ENCODE measurements at places on chromosomes 4 and X.

DNA sequence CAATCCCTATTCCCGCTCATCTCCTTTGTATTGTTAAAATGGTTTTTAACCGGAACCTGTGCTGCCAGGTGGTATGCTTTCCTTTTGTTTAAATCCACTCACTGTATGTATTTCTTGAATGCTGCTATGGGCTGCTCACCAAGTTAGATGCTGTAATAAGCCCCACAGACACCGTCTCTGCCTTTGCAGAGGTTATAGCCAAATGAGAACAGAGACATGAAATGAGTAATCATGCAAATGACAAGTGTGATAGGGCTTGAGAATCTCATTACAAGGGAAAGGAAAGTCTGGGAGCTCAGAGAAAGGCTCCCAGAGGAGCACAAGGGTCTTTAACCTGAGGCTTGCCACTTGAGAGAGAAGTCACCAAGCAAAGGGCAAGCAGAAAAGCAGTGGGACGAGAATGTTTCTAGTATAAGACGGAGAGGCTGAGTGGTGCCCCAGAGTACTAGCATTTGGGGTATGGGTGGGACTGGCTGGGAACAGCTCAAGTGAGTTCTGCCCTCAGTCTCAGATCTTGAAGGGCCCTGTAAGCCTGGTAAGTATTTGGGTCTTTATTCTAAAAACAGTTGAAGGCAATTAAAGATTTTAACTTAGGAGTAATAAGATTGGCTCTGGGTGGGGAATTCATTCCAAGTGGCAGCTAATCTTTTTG is 110.8 kb upstream of the H2AZ1 start:
- no peak for DNase-seq

GRCh38 chr4:87677731-87678130 is 27.7 kb downstream of the DMP1 start:
- no peak for DNase-seq

DNA sequence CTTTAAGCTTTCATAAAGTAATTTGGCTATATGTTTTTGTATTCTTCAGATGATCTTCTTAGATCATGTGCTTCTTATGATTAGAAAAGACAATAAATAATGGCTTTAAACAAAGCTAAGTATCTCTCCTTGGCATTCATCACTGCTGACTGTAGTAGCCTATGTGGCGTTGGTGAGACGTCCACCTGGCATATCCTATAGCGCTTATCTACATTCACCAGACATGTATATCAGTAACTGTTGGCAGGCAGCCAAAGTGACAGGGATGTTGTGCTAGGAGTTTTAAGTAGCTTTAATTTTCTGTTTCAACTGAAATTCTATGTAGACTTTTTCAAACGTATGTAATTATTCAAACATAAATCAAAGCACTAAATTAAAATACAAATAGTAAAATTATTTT is 276.4 kb downstream of the IL15 start:
- no peak for DNase-seq

GRCh38 chr4:106048250-106048971 is 153.1 kb downstream of the NPNT start:
- no peak for DNase-seq

DNA sequence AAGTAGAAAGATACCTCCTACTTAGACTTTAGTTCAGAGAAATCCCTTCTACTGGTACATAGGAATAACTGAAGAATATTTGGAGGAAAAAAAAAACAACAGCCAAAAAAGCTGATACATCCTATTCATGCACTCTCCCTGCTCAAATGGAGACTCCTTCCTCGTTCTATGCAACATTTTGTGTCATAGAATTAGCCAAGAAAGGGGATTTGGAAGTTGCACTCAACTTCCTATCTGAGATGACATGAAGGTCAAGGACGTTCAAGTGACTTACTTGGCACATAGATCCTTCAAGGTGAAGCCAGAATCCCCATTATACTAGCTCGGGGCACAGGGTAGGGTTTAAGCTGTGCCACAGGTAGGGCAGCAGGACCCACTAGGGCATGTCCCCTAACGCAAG is 56.2 kb upstream of the S100G start:
- no peak for DNase-seq

GRCh38 chr4:128832243-128832625 is 22.7 kb downstream of the JADE1 start:
- DNase-seq, result no peak

DNA sequence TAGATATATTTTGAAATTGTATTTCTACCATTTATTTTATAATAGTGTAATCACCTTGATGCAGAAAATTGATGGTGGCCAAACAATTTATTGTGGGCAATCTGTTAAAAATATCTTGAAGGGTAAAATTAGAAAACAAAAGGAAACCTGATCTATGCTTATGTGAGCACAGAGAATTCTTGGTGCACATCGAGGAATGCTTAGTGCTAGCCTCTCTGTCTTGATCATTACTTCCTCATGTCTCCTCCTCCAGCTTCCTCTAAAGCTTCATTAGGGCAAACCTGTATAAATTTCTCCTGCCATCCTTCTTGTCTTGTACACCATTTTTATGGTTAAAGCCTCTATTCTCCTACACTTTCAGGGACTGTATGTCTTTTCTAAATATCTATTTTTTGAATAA is 725.8 kb downstream of the RAPGEF2 start:
- no peak for DNase-seq

Measured in NCI-H2171 (cell line).